Heart right ventricle (tissue), 16 donors: ENCODE measurements at places on chromosomes 7 and 10.

- no peak for DNase-seq
These were observed 161.0 kb downstream of the TEX36 start for GRCh38 chr10:125521721-125522680.

DNA sequence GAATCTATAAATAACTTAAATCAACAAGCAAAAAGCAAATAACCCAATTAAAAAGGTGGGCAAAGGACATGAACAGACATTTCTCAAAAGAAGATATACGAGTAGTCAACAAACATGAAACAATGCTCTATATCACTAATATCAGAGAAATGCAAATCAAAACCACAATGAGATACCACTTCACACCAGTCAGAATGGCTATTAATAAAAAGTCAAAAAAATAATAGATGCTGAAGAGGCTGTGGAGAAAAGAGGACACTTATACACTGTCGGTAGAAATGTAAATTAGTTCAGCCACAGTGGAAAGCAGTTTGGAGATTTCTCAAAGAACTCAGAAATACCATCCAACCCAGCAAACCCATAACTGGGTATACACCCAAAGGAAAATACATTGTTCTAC is 70.6 kb downstream of the CTTNBP2 start:
- no peak for DNase-seq

- no peak for DNase-seq
These were observed 372.8 kb downstream of the PHTF2 start for GRCh38 chr7:78171398-78171797.

- no peak for DNase-seq
These were observed 467.1 kb upstream of the STEAP1 start for GRCh38 chr7:89687211-89687610.

- DNase-seq = peak; percentile 60
These were observed 114.6 kb upstream of the RET start for GRCh38 chr10:42962110-42962901.

- no peak for DNase-seq
These were observed 151.7 kb downstream of the CALN1 start for GRCh38 chr7:72260406-72260805.

- no peak for DNase-seq
These were observed 210.8 kb downstream of the CCSER2 start for GRCh38 chr10:84539216-84539615.
